ENCODE measurements at places on chromosomes 12 and 14.
A peak's percentile ranks its signal among the peaks of the same experiment; 100 is the strongest.

- DNase-seq: no peak
Observed at GRCh38 chr14:22843123-22843925, 6.9 kb downstream of the MMP14 start.

DNA sequence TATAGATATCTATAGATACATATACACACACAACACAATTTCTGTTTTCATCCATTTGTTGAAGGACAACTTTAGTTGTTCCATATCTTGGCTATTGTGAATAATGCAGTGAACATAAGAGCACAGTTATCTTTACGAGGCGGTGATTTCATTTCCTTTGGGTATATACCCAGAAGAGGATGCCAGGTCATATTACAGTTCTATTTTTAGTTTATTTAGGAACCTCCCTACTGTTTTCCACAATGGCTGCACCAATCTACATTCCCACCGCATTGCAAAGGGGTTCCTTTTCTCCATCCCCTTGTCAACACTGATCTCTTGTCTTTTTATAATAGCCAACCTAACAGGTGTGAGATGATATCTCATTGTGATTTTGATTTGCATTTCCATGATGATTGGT, 143.4 kb upstream of the ARHGAP5 start:
- peak; percentile 54 for DNase-seq

DNA sequence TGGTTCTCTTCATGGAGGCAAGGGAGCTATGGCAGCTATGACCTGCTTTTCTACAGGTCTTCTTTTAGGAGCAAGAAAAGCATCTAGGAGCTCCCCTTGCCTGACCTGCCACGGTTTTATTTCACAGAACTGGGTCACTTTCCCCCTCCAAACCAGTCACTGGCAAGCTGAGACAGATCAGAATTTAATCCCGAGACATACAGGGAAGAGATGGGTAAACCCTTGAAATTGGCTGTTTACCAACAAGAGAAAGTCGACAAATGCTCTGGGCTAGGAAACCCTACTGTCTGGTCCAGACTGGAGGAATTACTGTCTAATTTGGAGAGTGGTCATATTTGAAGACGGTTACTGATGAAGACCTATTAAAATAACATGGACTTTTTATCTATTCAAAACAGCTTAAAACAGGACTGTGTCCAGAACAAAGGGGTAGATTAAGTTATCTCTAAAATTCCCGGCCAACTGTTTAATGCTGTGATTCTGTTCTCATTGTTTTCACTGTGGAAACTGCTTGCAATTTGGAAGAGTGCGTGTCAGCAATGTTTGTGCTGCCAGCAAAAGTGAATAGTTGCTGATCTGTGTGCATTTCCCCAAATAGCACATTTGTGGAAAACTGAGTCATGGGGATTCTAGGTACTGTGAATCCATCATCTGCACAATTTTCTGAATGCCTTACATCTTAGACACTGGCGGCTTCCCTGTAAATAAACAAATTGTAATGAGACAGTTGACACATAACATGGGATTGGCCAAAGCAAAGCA, 73.4 kb upstream of the EEA1 start:
- DNase-seq: peak; percentile 90

DNA sequence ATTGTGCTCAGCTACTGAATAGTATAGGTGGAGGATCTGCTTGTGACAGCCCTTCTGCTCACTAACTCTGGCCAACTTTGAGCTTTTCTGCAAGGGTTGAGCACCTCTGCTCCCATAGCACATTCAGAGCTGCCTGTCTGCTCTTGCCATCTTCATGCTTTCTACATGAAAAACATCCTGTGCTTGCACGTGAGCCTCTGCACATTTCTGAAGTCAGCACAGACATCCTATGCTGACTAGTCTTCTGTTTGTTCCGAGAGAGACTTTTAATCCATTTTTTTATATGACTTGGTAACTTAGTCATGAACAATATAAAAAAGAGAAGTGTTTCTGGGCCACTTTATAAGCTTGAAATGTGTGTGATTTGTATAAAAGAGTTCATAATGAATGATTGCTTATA, 969.3 kb downstream of the TMTC2 start:
- DNase-seq: peak; percentile 15

GRCh38 chr12:64385019-64385418, 5.5 kb downstream of the C12orf56 start:
- no peak for DNase-seq

DNA sequence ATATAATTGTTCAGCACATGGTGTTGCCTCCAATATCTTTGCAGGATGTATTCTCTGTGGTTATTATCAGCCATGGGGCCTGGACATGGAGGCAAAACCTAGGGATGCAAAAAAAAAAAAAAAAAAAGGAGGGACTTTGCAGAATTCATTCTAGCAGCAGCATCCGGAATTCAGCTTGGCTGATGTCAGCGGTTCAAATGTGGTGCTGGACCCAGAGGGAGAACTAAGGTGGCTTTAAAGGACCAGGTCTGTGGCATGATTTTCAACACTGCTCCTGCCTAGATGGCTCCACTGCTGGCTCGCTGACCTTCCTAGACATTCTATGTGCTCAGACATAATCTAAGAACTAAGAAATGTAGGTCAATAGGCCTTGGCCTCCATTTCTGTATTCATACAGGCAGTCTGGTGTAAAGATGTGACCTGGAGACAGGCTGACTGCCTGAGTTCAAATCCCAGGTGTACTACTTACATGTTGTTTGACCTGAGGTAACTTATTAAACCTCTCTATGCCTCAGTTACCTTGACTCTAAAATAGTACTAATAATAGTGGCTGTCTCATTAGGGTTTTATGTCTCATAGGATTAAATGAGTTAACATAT, 108.6 kb downstream of the PPM1A start:
- DNase-seq: no peak

- DNase-seq: no peak
Observed at GRCh38 chr14:69263771-69264170, 3.8 kb downstream of the GALNT16 start.

DNA sequence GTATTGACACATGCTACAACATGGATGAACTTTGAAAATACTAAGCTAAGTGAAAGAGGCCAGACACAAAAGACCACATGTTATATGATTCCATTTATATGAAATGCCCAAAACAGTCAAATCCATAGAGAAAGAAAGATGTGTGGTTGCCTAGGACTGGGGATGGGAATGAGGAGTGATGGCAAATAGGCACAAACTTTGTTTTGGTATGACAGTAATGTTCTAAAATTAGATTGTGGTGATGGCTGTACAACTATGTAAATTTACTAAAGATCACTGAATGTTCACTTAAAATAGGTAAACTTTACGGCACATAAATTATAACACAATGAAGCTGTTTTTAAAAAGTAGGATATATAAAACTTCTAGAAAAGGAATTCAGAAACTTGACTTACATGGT, 41.7 kb downstream of the PPP1R13B start:
- DNase-seq: no peak

GRCh38 chr14:102777711-102778337, 575 bp downstream of the TRAF3 start:
- no peak for DNase-seq

- peak; percentile 20 for DNase-seq
Observed at GRCh38 chr12:27868139-27868538, 88.1 kb upstream of the MANSC4 start.

DNA sequence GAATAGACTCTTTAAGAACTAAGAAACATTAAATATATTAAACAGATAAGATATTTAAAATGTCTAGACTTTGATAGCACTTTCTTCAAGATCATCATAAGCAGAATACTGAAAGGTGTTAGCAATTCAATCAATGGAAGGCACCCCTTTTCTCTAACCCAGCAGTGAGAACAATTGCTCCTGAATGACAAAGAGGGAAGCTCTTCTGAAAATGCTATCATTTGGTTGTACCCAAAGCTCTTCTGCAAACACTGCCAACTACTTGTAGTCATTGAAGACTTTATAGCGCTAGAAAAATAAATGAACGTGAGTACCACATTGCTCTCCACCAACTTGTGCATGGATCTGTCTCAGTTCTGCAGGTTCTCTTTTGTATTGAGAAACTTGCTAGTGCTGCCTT, 62.2 kb upstream of the LMO3 start:
- no peak for DNase-seq

DNA sequence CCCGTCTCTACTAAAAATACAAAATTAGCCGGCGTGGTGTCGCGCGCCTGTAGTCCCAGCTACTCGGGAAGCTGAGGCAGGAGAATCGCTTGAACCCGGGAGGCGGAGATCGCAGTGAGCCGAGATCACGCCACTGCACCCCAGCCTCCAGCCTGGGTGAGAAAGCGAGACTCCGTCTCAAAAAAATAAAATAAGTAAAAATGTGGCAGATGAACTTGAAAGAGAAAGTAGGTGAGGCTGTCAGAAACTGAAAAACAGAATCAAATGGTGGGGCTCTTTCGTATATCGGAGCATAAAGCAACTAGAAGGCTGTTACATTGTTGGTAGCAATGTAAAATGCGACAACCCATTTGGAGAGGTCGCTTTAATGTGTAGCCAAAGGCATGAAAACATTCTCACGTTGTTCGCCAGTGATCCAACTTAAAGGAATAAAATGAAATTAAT, 767 bp upstream of the CCNT1 start:
- DNase-seq: peak; percentile 2

DNA sequence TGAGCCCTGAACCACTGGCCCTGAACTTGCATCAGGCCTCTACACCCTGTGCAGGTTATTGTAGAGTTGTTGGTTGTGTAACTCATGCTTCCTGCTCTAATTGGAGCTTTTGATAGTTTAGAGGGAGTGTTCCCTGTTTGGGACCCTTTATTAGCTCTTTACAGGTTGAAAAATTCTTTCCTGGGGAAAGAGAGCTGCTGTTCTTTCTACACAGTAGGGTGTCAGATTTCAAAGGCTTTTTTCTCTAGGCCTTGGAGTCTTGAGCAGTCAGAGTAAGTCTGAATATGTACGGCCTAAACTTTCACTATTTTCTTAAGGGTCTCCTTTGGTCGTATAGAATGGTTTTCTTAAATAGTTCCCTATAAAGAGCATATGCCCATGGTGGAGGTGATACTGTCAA, 60.8 kb upstream of the NEDD1 start:
- DNase-seq: no peak

GRCh38 chr14:54533100-54533499, 23.4 kb downstream of the CGRRF1 start:
- DNase-seq: no peak

DNA sequence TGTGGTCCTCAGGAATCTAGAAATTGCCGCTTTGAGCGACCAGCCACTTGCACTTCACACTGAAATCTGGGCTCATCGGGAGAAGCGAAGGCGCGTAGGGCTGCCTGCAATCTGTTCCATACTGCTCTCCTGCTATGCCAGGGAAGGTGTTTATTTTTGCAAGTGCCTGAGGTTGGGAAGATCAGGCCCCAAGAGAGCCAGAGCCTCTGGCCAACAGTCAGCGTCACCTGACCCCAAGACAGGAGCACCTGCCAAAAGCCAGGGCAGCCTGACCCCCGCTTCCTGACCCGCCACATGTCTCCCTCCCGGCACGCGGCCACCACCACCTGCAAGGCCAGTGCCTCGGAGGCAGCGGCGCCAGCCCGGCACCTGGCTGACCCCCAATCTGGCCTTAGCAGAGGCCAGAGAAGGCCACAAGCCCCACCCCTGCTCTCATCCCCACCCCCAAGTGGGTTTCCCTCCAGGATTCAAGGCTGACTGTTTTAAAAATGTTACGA, 94.4 kb downstream of the CHGA start:
- no peak for DNase-seq

GRCh38 chr14:48111151-48111550, 435.7 kb upstream of the MDGA2 start:
- peak; percentile 32 for DNase-seq

DNA sequence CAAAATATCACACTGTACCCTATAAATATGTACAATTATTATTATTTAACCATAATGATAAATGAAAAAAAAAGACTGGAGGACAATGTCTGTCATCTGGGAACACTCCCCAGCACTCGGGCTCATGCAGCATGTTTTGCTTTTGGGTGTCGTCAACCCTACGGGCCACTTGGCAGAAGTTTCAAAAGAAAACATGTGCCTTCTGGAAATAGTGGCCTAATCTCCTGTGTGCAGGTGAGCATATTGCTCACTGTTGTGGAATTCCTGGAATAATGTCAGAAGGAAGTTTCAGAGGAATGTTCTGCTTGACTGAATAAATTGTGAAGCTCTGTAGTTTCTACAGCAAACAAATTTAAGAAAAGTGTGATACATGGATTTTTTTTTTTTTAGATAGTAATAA, 298.3 kb downstream of the SSPN start:
- DNase-seq: peak; percentile 83

- DNase-seq: no peak
Observed at GRCh38 chr12:117907108-117907689, 61.6 kb downstream of the KSR2 start.

DNA sequence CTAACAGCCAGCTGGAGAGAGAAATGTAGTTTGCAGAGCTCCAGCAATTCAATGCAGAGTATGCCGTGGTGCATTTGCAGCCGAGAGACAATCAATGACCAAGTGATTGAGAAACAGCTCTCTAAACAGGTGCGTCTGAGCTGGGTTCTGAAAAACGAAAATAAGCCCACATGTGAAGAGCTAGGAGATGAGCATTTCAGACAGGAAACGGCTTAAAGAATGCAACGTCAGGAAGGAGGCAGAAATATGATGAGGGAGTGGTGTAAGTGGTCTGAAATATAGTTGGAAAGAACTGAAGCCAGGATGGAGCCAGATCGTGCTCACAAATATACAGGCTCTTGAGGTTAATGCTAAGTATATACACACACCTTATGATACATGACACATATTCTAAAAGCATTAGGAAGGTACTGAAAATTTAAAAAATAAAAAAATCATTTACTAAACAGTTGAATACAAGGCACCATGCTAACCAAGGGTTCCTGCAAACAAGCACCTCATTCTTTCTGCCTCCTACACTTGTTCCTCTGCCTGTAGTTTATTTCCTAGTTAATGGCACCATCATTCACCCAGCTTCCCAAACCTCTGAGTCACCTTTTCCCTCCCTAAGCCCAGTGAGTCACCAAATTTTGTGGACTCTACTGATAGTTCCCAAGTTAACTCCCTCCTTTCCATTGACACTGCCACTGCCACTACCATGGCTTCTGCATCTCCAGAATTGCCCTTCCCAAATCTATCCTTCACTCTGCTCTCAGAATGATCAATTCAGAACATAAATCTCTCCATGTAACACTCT, 2.3 kb upstream of the GARIN2 start:
- peak; percentile 87 for DNase-seq

- no peak for DNase-seq
Observed at GRCh38 chr12:57730336-57731067, 8.0 kb downstream of the AGAP2 start.

DNA sequence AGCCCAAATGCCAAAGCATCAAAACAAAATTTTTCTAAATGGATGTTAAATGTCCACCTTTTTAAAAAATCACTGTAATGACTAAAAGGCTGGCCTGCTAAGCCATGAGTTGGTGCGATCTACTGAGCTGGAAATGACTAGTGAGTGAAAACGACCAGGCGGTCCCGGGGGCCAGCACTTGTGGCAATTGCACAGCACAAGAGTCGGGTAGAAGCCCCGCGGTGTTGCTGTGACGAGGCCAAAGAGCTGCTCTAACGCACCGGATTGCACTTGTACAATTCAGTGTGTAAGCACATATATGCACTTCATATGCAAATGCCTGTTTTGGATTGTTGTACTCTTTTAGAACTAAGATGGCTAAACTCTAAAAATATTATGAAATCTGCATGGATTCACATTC, 64.1 kb upstream of the DYNC1H1 start:
- no peak for DNase-seq
